Posterior vena cava (tissue), 2 donors: ENCODE measurements at places on chromosomes 7 and 10. TPM values are rescaled to one million over a fixed set of nuclear protein-coding genes. Genes with fewer than 3 reads are reported as not detected.

- DNase-seq = no peak
Observed at GRCh38 chr10:47230482-47230881, 69.5 kb upstream of the GDF10 start.

- DNase-seq = no peak
Observed at GRCh38 chr10:5835446-5836095, 22.3 kb upstream of the GDI2 start.

GRCh38 chr10:23556727-23557440 lies 118.0 kb downstream of the OTUD1 start:
- no peak for DNase-seq

GRCh38 chr10:121478556-121478955 lies 119.7 kb downstream of the FGFR2 start:
- no peak for DNase-seq

- DNase-seq = no peak
Observed at GRCh38 chr10:114000457-114001010, 43.1 kb upstream of the ADRB1 start.

DNA sequence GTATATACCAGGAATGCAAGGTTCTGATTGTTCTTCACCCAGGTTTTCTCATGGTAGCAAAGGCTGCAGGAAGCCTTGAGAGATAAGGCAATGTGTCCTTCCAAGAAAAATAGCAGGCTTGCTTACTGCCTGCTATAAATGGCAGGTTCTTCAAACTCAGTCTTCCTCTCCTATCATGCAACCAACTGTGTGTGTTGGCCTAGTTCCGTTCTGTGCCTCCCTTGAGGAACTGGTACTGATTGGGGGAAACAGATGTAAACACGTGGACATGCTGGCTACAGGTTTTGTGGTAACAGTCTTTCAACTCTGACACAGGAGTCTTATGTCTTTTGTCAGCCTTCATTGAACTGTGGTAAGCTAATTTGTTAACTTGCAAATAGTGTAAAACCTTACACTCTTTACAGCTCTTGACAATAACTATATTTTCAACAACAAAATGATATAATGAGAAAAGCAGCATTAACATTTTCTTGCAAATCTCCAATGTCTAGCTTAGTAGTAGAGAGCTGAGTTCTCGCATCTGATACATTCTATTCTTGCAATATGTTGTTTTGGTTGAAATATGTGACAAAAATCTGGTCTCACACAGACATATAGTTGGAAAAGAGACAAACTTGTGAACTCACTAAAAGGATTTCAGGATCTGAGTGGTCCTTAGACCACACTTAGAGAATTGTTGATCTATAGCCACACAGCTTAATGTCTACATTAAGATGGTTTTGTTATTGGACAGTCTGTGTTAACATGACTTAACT lies 54.7 kb upstream of the LSM8 start:
- DNase-seq = no peak

GRCh38 chr10:97685395-97685958 lies 1.6 kb downstream of the AVPI1 start:
- no peak for DNase-seq

- DNase-seq = peak; percentile 69
Observed at GRCh38 chr7:2572101-2572842, 13.5 kb downstream of the IQCE start.

- DNase-seq = no peak
Observed at GRCh38 chr10:113127901-113128283, 177.8 kb downstream of the TCF7L2 start.

GRCh38 chr10:5002013-5002727 lies 1.5 kb downstream of the AKR1C2 start:
- DNase-seq = no peak

DNA sequence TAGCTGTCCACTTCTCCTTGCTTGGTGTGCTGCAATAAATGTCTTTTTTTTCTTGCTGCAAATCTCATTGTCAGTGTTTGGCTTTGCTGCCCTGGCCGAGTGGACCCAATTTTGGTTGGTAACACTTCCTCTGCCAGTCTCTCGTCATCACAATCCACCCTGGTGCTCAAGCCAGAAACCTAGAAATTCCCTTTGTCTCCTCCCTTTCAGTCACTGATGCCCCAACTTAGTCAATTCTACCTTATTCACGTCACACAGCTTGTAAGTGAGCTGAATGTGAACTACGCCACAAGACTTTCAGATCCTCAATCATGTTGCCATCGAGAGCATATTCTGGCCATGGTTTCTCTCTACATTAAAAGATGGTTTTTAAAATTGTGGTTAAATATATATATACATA lies 13.0 kb upstream of the FRA10AC1 start:
- DNase-seq = no peak

DNA sequence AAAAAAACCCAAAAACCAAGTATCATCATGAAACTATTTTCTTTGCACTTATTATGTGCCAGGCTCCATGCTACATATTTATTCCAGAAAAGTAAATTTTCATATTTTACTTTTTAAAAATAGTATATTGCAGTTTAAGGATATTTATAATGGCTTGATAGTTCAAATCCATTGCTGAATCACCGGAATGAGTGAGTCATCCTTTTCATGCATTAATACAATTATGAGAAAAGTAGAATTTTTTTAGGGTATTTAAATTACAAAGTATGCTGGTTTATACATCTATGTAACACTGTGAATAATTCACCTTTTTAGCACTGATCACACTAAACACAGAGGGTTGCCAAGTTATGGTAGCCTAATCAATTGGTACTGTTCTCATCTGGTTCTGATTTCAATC lies 54.3 kb downstream of the SLC16A9 start:
- no peak for DNase-seq

DNA sequence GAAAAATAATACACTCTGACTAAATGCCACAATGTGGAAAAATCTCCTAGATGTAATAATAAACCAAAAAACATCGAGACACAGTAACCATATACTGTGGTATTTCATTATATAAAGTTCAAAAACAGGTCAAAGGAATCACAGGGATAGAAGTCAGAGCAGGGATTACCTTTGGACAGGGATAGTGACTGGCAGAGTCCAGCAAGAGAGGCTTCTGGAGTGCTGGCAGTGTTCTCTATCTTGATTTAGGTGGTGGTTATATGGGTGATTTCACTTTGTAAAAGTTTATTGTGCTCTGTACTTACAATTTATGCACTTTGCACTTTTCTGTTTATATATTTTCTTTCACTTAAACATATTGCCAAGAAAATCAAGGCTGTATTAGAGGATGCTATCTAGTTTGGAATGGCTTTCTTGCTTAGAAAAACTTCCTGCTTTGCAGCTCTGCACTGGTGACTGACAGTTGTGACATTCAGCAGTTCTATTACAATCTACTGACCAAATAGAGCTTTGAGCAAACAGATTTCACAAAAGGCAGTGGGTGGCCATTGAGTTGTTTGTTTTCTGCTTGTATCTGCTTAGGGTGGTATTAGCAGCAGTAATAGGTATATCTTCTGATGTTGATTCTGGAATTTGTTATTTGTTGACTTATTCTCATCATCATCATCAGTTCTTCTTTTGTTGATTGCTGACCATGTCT lies 263.6 kb upstream of the LRGUK start:
- no peak for DNase-seq

DNA sequence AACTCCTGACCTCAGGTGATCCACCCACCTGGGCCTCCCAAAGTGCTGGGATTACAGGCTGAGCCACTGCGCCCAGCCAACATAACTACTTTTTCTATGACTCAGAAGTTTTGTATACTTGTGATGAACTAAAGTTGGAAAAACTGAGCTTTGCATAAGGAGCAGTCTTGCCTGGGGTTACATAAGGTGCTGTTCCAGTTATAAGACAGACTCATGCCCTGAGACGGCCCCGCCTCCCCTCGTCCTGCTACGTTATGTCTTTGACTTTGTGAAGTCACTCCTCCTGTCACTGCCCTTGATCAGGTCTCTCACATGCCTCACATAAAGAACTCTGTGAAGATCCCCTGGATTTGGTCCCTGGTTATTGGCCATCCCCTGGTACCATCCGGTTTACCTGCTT lies 40.4 kb upstream of the OPN4 start:
- DNase-seq = no peak

DNA sequence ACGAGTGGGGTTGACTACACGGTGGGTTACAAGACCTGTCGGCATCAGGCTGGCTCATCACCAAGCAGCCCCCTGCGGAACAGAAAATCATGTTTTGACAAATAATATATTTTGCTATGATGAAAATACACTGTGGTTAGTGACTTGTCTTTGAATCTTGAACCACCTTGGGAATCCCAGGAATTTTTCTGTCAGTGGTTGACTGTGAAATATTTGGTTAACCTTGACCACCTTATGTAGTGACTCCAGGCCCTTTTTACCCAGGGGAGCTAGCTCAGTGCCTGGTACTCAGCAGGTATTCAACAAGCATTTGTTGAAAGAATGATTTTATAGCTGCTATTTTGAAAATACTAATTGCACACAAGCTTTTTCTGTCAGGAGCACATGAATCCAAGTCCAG lies 406.0 kb downstream of the PHF14 start:
- no peak for DNase-seq

DNA sequence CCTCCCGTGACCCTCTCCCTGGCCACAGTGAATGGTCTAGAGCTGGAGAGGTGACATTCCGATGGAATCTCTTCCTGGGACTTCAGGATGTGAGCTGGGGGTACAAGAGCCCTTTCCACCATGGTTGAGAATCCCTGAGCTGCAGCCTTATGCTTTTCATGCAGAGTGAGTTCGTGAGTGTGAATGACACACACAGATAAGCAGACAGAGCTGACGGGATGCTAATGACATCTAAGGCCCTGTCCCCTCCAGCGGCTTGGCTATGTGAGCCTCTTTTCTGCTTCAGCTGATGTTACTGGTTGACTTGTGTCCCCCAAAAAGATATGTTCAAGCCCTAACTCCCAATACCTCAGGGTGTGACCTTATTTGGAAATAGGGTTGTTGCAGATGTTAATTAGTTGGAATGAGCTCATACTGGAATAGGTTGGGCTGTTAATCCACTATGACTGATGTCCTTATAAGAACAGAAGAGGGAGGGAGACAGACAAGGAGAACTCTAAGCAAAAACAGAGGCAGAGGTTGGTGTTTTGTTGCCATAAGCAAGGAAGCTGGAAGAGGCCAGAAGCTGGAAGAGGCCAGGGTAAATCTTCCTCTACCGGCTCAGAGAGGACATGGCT lies 111.1 kb upstream of the AFAP1L2 start:
- DNase-seq = no peak

DNA sequence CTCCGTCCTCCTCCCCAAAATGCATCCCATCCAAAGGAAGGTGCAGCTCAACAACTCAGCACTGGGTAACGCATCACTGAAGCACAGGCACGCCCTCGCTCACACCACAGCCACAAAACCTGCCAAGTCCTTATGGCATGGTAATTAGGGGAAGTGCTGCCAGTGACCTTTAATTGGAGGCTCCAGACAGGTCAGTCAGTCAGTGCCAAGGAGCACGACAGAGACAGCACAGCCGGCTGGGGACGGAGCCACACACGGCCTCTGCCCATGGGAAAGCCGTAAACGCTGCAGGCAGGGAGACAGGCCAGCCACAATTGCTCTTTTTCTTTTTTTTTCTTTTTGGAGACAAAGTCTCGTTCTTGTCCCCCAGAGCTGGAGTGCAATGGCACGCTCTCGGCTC lies 146.5 kb downstream of the MAD1L1 start:
- DNase-seq = no peak

GRCh38 chr7:139046143-139046542 lies 10.3 kb upstream of the ZC3HAV1L start:
- no peak for DNase-seq

Gene MEPCE
- total RNA-seq = 19.8 TPM

Gene NODAL
- total RNA-seq = not detected

Gene NUPR2
- not detected for total RNA-seq

Gene CLRN3
- total RNA-seq = not detected

Gene GDF2
- total RNA-seq = not detected

Gene RHOBTB1
- total RNA-seq = 14.3 TPM
